ENCODE measurements at places on chromosomes 2 and 18. TPM values are rescaled to one million over a fixed set of nuclear protein-coding genes. Genes with fewer than 3 reads are reported as not detected.

DNA sequence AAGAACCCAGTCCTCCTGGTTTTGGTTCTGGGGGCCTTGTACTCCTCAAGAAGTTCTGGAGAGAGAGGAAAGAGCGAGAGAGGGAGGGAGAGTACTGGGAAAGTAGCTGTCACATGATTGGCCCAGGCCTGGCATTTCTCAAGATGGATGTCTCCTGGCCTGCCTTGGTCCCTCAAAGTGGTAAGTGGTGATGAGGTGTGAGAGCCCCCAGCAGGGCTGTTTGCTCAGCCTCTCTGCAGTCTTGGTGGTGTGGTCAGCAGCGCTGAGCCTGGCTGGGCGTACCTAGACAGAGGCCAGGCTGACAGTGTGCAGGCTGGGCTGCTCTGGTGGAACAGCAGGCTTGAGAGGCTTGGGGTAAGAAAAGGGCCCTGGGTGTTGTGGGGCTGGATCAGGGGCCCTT lies 2.5 kb downstream of the SPEG start:
- no peak for DNase-seq

- DNase-seq: no peak
Observed at GRCh38 chr18:8806100-8806797, 100.9 kb downstream of the MTCL1 start.

DNA sequence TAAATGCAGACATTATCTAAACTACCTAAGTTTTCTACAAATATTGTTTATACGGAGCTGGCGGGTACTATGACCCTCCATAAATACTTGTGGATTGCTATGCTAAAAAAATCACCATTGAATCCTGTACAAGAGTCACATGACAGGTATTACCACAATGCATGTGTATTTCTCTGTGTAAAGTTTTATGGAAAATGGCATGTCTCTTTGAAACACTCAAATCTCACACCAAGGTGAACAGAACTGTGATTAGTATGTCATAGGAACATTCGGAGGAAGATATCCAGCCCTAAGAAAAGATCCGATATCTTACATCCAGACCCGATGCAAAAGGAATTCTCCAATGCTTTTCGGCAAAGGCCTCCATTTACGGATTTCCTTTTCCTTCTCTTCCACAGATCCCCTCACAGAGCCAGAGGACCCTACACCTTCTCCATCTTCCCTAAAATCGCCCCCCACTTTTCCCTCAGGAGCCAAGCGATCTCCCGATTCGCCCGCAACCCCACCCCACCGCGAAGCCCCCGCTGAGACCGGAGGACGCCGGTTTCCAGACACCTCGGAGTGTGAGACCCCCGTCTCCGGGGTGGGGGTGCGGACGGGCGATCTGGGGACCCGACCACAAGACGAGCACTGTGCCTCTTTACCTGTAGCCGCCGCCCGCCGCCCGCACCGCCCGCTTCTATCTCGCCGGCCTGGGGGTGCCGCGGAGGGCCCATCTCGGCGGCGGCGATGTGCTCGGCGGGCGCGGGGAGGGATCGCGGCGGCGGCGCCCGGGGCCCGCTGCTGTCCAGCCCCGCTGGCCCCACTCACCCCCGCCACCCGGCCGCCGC lies 1.2 kb downstream of the SAP130 start:
- DNase-seq: no peak

Gene LCT
- not detected for total RNA-seq

DNA sequence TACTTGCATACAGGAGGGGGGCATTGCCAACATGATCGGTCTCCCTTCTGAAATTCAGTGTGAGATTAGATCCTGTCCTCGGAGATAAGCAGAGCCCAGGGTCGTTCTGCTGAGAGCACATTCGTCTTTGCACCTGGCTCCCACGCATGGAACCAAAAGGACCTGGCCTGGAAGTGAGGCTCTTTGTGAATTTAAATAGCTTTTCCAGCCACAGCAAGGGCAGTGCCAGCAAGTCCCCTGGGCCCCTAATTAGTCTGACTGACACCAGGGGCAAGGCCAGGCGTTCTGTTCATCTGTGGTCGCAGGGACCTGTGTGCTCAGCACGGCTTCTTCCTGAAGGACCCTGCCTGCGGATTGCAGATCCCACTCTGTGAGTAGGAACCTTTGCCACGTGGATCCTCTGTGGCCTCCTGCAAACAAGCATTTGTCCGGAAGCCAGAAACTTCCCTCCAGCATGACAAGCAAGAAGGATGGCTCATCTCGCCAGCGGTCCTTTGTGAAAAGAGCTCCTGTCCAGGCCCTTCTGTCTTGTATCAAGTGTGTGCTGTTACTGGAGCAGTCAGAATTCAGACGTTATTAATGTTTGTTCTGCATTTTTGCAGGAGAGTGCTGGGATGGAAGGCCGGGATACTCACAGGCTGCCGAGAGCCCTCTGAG lies 128.7 kb downstream of the TPO start:
- DNase-seq: no peak

GRCh38 chr18:35030277-35030989 lies 10.8 kb upstream of the MAPRE2 start:
- no peak for DNase-seq

Gene DYNAP
- not detected for total RNA-seq

Gene SETBP1
- 7.8 TPM for total RNA-seq

Gene FBXO15
- 0.30 TPM for total RNA-seq

GRCh38 chr2:114010001-114010400 lies 120.1 kb downstream of the ACTR3 start:
- DNase-seq: no peak
